ENCODE measurements at places on chromosomes 1 and 21.

DNA sequence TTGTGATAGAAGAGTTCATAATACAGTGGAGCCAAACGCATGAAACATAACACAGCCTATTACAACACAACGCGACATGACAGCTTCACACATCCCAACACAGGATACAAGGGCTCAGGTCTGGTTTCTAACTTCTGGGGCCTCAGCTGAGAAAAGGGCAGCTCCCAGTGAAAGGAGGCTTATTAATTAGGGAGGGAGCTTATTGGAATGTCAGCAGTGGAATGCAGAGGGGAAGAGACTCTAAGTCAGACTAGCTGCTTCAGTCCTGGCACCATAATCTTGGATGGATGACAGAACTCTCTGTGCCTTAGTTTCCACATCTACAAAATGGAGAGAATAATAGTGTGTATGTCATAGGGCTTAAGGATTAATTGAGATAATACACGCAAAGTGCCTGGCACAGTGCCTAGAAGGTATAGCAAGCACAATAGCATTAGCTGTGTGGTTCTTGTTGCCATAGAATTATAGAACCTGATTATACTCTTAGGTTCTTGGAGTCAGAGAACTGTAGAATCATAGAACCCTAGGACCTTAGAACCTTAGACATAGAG is 22.7 kb upstream of the SLC2A1 start:
- no peak for DNase-seq

GRCh38 chr1:162230096-162230495 is 146.6 kb downstream of the SPATA46 start:
- no peak for DNase-seq

DNA sequence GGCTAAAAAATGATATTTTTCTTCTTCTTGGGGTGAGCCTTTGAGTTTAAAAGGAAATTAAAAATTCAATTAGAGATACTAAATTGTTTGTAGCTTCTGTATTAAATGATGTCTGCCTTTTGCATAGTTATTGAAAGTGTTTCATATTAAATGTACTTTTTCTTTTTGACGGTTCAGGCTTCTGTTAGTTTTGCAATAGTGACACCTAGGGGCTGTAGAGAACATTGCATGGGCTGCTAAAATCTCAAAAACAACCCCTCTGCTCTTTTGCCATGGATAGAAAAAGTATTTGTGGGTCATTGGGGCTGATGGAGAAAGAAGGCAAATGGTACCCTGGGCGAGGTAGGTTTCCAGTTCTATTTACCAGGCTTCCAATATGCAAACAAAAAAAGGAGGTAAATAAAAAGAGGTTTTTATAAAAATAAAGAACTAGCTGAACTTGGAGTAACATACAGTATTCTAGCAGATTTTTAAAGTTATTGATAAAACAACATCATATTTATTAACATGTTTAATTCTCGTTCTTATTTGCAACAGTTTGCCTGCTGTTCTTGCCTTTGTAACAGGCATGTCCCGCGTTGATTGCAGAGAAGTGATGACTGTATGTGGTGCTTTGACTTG is 115.4 kb upstream of the HOOK1 start:
- DNase-seq, result peak; percentile 58

GRCh38 chr1:177858332-177858821 is 111.5 kb downstream of the SEC16B start:
- no peak for DNase-seq

- no peak for DNase-seq
Observed at GRCh38 chr1:25026730-25027450, 96.8 kb upstream of the RUNX3 start.

DNA sequence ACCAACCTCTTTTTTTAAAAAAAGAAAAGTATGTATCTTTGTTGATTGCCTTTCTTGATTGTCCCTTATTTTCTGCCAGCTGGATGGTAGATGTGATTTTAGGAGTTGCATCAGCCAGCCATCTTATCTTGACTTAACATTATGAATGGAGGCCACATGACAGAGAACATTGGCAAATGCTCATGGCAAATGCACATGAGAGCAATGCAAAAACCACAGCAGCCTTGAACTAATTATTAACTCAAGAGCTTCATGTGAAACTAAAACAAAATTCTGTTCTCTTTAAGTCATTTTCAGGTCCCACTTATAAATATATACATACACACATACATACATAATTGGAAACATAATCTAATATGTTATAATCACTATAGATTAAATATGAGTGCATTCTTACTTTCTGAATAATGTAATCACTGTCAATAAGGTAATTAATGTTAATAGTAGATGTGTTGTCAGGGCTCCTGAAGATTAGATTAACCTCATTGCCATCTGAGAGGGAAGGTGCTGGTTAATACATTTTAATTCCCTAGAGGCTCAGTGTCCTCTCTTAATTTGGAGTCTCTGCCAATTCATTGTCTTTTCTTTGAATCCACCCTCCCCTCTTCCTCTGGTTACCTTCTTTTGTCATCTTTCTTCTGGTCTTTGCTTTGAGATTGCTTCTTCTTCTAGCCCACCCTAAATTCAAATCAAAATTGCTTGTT is 962.2 kb downstream of the ADGRL2 start:
- DNase-seq, result no peak
